ENCODE measurements at places on chromosomes 7 and 10.

GRCh38 chr10:113157441-113157840 is 207.4 kb downstream of the TCF7L2 start:
- DNase-seq, result no peak

DNA sequence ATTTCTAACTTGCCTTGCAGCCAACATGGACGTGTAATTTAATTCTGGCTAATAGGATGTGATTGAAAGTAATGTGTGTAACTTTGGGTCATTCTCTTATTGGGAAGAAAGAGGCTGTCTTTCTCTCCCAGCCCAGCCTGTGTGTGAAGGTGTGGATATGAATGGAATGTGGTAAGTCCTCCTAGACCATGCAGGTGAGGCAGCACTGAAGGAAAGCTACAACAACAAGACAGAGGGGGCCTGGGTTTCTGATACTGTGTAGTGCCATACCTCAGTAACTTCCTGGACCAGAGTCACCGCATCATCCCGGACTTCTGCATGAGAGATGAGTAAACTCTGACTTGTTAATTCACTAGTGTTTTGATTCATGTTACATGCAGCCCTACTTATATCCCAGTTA is 237.0 kb downstream of the EXOC4 start:
- DNase-seq, result no peak

GRCh38 chr10:120403109-120403508 is 53.9 kb upstream of the PLPP4 start:
- no peak for DNase-seq

DNA sequence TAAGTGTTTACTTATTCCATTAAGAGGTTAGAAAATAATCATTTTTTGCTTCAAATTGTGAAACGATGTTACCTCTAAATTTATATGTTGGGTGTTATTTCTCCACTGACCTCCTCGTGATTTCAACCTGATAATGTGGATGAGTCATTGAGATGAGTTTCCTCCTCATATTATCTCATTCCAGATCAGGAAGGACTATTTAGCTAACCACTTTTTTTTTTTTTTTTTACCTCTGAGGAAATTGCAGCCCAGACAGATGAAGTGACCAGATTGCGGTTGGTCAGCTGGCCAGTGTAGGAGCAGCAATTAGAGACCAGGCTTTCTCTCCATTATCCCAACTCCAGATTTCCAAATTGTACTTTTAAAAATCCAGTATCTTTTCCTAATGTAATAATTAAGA is 248.7 kb downstream of the FZD1 start:
- no peak for DNase-seq

DNA sequence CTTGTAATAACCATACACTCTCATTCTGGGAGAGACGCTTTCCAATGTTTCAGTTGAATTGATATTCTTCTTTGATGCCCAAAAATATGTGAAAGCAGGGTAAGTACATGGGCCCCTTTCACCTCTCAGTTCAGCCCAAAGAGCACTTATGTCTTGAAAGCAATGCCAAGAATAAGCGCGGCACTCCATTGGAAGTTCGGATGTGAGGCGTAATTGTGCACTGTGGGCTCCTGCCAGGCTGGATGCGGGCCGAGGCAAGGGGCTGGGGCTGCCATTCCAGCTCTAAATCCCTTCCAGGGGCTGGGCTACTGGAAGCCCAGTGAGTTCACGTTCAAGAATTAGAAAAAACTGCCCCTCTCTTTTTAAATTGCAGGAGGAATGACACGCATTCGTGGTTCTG is 113.8 kb downstream of the EBF3 start:
- no peak for DNase-seq

DNA sequence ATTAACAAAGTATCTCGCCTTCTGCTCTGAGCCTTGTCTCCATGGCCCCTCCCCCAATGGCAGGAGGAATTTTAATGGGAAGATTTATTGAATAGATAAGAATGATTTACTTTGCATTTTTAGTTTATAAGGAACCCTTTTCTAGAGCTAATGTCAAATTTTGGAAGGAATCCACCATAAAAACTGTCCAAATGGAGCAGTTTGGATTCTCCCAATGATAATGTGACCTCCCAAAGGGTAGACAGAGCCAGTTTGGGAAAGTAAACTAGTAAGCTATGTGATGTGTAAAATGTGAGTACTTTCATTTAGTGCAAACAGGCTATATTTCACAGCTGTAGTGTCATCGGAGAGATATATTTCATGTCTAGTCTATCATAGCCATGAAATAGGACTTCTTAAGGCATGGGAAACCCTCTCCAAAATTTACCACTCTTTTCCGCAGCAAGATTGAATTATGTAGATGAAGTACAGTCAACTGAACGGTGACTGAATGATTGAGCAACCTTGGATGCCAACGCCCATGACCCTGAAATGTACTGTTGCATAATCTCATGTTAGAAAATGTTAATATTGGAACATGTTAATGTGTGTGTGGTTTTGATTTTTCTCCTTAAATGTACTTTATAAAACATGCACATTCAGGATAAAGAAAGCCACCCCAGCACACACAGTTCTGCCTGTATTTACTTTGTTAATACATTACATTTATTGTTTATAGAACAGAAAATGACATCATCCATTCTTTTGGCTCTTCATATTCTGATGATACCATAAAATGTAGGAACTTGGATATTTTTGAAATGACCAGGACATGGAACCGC is 140.6 kb downstream of the NRP1 start:
- DNase-seq, result no peak

DNA sequence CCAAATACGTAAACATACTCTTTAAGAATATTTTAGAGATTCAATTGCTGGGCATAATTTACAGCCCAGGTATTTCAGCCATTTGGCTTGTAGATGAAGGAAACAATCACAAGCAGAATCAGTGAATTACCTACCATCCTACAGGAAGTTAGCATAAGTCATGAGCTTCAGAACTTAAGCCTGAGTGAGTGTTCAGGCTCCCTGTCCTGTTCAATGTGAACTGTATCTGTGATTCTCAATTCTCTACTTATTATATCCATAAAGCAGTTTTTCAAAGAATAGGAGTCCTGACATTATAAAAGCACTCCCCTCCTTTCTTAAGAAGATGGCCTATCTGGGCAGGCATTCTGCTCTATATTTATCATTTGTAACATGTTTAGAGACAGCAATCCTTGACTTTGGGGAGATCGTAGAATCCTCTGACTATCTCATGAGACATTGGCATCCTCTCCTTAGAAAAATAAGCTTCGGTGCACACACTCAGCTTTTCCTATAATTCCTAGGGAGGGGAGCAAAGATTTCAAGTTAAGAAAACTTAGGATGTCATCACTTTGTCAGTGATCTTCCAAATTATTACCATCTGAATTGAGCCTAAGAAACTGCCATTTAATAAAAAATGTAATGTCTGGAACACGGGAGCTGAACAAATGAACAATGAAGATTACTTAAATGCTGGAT is 645.2 kb upstream of the IGFBP3 start:
- no peak for DNase-seq

GRCh38 chr10:70093335-70093944 is 39.2 kb downstream of the AIFM2 start:
- DNase-seq, result no peak

Data from cerebellar nuclear complex (tissue), 1 donor.